ENCODE measurements at places on chromosomes 2 and 18.

DNA sequence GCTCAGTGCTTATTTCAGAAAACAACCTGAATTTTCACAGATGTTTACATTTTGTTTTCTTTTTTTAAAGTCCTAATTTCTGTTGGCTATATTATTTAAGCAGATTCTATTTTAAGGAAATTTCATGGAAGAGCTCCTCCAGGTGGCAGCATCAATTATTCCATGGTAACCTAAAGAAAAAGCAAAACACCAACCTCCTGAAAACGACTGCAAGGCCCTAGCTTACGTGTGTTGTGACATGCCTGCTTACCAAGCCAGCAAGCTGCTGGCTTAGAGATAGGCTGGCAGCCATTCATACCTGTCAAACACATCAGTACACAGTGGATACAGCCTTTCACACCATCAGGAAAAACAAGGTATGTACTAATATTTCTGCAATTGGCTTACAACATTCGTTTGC, 64.9 kb downstream of the LPIN2 start:
- no peak for DNase-seq

DNA sequence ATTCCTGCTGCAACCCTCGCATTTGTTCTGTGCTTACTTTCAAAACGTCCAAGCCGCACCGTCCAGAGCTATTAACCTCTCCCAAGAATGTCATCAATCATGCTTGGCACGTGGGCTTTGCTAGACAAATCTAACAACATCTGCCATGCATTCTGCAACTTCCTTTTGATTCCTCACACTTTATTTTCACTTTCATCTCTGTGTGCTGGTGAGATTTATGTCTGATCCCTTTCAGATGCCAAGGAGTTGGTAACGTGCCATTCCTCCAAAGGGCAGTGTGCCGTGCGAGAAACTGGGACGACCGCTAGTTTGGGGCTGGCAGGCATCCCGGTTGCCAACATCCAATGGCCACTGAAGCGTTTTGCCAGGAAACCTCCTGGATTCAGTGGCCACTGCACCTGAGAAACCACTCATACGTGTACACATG, 230.0 kb upstream of the PARD3B start:
- DNase-seq, result no peak

- no peak for DNase-seq
Observed at GRCh38 chr2:204051476-204051875, 114.9 kb downstream of the ICOS start.

GRCh38 chr2:107936433-107937359, 49.6 kb upstream of the SLC5A7 start:
- DNase-seq, result no peak
